ENCODE measurements at places on chromosomes 7 and 10. TPM values are rescaled to one million over a fixed set of nuclear protein-coding genes. Genes with fewer than 3 reads are reported as not detected.

- H3K4me3 ChIP-seq: no peak overlapping the region
- no peaks in the 10 kb centered on the region for H3K36me3 ChIP-seq
- H3K4me1 ChIP-seq: peaks cover 19% of the 10 kb centered on the region
- H3K27me3 ChIP-seq: no peaks in the 10 kb centered on the region
- peak; percentile 41 for DNase-seq
Observed at GRCh38 chr10:35372329-35372728, 36.0 kb downstream of the CCNY start.

DNA sequence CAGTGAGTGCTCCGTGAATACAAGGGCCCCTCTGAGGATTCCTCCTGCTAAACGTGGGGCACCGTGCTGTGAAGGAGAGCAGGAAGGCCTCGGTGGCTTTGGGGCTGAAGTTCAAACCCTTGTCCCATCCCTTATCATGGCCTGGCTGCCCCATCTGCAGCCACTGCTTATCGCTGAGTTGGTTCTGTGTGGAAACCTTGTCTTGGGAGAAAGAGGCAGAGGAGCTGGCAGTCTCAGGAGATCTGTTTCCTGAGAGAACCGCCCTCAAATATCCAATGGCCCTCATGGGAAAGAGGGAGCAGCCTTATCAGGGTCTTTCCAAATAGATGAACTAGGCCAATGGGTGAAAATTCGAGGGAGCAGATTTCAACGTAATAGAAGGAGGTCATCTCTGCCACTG, 52.0 kb upstream of the NRF1 start:
- no peak for DNase-seq
- H3K27me3 ChIP-seq: no peaks in the 10 kb centered on the region
- no peaks in the 10 kb centered on the region for H3K36me3 ChIP-seq
- H3K4me1 ChIP-seq: peaks cover 4% of the 10 kb centered on the region

DNA sequence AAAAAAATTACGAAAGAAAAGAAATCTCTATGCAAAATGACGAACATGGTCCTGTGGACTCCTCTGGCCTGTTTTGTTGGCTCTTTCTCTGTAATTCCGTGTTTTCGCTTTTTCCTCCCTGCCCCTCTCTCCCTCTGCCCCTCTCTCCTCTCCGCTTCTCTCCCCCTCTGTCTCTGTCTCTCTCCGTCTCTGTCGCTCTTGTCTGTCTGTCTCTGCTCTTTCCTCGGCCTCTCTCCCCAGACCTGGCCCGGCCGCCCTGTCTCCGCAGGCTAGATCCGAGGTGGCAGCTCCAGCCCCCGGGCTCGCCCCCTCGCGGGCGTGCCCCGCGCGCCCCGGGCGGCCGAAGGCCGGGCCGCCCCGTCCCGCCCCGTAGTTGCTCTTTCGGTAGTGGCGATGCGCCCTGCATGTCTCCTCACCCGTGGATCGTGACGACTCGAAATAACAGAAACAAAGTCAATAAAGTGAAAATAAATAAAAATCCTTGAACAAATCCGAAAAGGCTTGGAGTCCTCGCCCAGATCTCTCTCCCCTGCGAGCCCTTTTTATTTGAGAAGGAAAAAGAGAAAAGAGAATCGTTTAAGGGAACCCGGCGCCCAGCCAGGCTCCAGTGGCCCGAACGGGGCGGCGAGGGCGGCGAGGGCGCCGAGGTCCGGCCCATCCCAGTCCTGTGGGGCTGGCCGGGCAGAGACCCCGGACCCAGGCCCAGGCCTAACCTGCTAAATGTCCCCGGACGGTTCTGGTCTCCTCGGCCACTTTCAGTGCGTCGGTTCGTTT, 83.5 kb upstream of the SLF2 start:
- H3K4me3 ChIP-seq: peak overlapping the region; percentile 37
- no peak overlapping the region for H3K27ac ChIP-seq
- no peaks in the 10 kb centered on the region for H3K4me1 ChIP-seq
- H3K27me3 ChIP-seq: peaks cover 100% of the 10 kb centered on the region
- DNase-seq: no peak
- no peaks in the 10 kb centered on the region for H3K36me3 ChIP-seq

The FUOM gene
- total RNA-seq: 58.1 TPM

The PDE6C gene
- total RNA-seq: not detected

The ENTPD1 gene
- total RNA-seq: 1.1 TPM

DNA sequence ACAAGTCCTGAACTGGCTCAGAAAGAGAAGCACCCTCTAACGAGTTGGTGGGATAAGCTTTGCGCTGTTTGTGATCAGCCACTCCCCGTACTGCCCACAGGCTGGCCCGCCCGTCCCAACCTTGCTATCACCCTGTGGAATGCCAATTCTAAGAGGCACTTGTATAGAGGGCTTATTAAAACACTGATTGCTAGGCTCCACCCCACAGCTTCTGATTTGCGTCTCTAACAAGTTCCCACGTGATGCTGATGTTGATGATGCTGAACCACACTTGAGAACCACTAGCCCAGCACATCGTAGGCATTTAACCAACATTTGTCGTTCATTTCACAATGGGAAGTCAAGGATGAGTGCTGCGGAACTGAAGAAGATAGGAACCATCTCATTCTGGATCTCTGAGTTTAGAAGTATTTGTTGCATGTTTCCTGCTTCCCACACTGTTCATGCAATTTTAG, 12.7 kb upstream of the GSAP start:
- no peak overlapping the region for H3K4me3 ChIP-seq
- peaks cover 37% of the 10 kb centered on the region for H3K4me1 ChIP-seq
- H3K36me3 ChIP-seq: no peaks in the 10 kb centered on the region

- no peak overlapping the region for H3K27ac ChIP-seq
- no peak overlapping the region for H3K4me3 ChIP-seq
- no peaks in the 10 kb centered on the region for H3K36me3 ChIP-seq
- no peaks in the 10 kb centered on the region for H3K4me1 ChIP-seq
Observed at GRCh38 chr10:17033529-17034260, 95.9 kb downstream of the CUBN start.

All from cardiac muscle cell (in vitro differentiated cells and primary cell).